ENCODE measurements at places on chromosomes 3 and 15.

GRCh38 chr3:83498361-83499016 lies 1460.3 kb upstream of the CADM2 start:
- DNase-seq, result no peak

- no peak for DNase-seq
Measured at GRCh38 chr3:172323894-172324610, 124.2 kb downstream of the GHSR start.

GRCh38 chr3:24475925-24476324 lies 18.7 kb downstream of the THRB start:
- no peak for DNase-seq

DNA sequence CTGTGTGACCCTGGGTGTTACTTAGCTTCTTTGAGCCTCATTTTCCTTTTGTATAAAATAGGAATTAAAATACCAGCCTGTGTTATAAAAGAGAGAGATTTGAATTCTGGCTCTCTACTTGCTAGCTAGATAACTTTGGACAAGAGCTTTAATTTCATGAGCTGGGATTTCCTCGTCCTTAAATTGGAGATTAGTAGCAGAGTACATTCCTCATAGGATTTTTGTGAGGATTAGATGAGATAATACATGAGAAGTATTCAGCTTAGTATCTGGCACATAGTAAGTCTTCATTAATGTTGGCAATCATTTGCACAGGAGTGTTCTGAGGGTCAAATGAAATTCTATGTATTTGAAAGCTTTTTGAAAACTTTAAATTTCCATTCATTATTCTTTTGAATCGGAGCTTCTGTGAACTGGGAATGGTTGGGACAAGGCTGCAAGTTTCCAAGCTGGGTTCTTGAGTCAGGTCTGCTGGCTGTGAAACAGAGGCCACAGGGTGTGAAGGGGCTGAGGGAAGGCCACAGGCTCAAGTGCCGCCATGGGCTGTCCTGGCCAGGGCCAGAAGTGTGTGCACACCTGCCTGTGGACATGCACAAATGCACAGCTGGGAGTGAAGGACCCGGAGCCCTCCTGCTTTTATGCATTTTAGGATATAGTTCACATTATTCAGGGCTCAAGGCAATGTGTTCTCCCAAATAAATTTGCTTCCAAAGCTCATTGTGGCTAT lies 17.2 kb downstream of the ALPK3 start:
- no peak for DNase-seq

DNA sequence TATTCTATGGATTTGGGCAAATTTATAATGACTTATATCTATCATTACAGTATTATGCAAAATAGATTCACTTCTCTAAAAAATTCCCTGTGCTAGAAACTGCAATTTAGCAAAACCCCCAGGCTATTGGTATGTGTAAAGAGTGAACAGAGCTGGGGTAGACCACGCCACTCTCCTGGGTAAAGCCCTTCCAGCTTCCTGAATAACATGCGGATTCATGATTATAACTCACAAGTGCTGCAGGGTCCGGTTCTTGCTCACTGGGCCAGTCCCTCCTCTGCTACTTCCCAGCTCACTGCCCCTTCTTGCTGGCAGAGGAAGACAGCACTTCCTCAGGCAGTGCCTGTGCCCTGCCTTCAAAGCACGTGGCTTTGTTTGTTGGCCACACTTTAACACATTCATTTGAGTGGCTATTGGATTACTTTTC lies 4.1 kb downstream of the CD80 start:
- DNase-seq, result no peak

GRCh38 chr3:62073038-62073437 lies 300.3 kb downstream of the FEZF2 start:
- no peak for DNase-seq

DNA sequence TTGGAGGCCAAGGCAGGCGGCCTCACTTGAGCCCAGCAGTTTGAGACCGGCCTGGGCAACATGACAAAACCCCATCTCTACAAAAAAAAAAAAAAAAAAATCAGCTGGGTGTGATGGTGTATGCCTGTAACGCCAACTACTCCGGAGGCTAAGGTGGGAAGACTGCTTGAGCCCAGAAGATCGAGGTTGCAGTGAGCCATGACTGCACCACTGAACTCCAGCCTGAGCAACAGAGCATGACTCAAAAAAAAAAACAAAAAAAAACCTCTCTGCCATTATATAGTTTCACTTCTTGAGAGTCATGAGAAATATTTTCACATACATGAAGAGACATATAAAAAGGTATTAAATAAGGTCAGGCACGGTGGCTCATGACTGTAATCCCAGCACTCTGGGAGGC lies 45.9 kb upstream of the CP start:
- no peak for DNase-seq

DNA sequence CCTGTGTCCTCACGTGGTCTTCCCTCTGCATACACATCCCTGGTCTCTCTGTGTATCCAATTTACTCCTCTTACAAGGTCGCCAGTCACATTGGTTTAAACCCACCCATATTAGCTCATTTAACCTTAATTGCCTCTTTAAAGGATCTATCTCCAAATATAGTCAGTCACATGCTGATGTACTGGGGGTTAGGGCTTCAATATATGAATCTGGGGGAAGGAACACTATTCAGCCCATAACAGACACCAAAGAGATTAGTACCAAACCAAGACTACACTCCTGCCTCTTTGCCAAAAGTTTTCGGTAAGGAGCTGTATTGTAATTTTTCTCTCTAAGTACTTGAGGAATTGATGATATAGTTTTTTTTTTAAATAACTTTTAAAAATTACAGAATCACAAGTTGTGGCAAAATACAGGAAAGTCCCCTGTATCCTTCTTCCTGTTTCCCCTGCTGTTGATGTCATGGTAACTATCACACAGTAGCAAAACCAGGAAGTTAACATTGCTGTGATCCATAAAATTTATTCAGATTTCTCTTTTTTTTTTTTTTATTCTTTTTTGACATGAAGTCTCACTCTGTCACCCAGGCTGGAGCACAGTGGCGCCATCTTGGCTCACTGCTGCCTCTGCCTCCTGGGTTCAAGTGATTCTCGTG lies 67.8 kb downstream of the SLCO3A1 start:
- no peak for DNase-seq

DNA sequence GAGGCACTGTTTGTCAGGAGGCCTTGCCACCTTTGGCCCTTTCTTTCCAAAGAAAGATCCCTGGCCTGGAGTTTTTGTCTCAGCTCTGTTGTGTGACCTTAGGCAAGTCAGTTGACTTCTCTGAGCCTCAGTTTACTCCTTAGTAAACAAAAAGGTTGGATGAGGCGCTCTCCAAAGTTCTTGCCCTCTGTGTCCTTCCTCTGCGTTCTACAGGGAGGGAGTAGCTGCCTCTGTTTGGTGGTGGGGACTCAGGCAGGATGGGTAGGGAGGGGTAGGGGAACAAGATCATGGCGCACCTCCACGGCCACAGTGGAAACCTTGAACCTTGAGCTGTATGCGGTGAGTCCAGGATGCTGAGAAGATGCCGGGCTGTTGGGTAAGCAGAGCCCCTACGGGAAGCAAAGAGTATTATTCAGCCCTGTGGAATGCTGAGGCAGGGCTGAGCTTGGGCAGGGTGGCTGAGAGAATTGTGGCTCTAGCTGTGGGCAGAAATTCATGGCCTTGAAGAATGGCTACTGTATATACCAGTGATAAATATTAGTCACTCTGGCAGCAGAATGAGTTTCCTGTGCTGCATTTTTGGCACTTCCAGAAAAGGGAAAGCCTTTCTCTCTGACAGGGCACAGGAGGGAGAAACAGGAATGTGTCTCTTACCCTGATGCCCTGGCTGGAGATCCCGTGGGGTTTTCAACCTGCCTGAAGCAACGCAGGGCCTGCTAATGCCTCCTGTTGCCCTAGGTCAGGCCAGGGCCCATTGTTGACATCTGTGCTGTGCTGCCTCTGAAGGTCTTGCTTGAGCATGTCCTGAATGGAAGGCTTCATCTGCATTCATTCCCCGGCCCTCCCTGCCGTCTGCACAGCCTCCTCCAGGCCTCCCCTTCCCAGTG lies 39.9 kb downstream of the SMAD3 start:
- DNase-seq, result no peak

DNA sequence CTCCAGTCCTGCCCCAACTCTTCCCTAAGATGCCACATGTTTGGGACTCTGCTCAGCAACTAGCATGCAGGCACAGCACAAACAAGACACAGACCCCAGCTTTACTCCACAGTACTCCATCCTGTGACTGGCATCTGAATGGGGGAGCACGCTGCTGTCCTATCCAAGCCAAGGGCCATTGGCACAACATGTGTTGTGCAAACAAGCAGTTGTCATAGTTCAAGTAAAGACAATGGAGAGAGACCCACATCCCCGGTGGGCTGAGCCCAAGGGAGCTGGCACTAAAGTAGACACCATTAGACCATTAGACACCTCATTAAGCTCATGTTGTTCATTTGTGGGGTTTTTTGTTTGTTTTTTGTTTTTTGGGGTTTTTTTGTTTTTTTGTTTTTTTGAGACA lies 132.7 kb downstream of the CHSY1 start:
- DNase-seq, result no peak

DNA sequence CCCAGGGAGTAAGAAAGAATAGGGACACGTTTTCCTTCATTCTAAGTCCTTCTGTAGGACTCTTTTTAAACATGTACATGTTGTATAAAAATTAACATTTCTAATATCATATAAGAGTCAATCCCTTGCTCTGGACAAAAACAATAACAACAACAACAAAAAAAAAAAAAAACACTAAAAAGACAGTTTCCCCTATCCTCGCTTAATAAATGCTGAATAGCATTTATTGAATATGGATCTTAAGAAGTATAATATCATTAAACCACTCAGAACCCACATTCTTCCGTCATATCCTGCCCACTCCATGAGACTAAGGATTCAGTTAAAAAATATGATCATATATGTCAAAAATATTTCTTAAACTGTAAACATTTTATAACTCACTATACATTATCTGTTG lies 145.1 kb downstream of the AQP9 start:
- DNase-seq, result no peak

DNA sequence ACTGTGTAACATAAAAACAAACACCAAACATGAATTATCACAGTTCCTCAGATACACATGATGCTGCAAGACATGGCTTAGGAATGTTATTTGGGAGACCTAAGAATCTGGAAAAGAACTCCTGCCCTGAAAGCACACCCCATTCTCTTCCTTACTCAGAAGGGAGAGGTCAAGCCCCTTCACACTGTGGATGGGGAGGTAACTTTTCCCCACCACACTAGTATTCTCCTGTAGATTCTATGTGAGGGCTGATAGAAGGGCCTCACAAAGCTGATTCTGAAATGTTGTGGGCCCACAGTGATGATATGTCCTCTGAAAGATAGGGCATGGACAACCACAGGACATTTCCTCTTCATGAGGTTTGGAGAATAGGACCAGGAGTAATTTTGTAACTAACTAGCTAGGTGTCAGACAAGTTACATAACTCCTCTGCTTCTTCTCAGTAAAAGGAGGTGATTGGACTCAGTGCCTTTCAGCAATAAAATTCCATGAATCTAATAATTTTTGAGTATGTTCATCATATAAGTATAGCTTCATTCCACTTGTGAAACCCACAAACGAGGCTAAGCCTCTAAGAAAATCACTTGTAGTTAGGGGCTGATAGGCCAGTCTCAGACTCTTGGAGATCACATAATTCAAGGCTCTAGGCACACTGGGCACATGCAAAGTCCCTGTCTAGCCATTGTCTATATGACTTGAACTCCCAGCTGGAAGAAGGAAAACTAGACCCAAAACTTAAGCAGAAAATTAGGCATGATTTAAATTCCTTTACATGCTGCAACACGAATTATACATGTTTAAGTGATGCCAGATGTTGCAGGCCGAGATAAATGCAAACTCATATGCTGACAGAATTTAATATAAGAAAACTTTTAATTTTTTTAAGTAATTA lies 7.5 kb downstream of the PTX3 start:
- no peak for DNase-seq

DNA sequence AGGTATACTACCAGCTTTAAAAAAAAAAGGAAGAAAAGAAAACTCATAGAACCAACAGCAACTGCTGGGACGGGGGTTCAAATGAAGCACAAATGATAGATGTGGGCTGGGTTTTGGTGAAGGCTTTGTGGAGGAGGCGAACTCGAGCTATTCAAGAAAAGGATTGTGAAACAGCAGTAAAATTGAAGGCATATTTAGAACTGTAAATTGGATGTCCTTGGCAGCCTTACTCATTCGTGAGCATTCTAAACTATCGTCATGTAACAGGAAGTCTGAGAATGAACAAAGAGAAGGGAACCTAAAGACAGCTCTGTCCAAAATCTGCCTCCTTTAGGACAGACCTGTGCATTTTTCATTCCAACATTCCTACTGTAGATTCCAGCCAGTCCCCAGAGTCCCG lies 97.8 kb downstream of the LARS2 start:
- no peak for DNase-seq

DNA sequence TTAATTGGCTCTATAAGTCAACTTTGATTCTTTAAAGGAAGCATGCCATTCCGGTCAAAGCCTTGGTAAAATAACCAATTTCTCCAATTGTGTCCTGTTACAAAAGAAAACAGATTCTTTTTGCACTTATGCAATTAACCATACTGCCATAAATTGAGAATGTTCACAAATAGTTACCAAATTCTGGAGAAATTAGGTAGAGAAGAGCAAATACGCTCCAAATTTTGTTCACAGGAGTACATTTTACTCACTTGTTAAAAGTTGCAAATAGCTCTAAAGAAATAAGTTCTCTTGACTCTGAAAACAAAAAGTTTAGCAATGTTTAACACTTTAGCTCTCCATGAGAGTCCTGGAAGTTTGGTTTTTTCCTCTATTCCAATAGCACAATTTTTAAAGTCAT lies 11.1 kb downstream of the MAGEF1 start:
- no peak for DNase-seq

DNA sequence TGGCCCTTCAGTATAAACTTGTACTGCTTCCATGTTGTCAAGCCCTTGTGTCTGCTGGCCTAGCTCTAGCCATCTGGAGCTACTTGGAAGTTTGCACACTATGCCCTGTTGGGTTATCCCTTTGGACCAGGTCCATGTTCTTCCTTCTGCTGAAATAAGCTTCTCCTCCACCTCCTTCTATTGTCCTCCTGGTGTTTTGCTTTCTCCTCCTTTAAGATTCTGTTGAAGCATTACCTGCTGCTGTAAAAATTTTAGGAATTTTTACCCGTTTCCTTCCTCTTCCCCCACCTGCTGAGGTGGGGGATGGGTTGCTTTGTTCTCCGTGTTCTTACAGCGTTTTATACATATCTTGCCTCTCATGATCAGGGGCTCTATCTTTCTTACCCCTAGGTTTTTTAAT lies 51.7 kb downstream of the SH3GL3 start:
- DNase-seq, result no peak
